ENCODE measurements at places on chromosomes 2 and 18.

DNA sequence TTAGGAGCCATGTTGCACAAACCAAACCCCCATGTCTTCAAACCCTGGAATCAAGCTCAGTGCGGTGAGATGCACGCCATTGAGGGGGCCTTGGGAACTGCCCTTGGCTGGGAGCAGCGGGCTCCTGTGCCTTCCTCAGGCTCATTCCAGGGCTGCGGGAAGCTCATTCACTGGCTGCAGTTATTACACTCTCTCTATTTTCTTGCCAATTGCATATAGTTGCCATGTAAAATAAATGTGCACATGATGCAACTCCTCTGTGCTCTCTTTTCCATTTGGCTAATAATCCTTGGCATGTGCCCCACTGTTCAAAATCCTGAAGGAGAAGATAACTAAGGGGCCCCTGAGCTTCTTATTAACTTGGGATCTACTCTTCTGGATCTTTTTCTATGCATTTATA is 74.7 kb downstream of the KCTD1 start:
- no peaks in the 10 kb centered on the region for H3K27me3 ChIP-seq
- H3K4me1 ChIP-seq: peaks cover 7% of the 10 kb centered on the region
- DNase-seq: no peak
- no peak overlapping the region for H3K4me3 ChIP-seq
- H3K27ac ChIP-seq: no peak overlapping the region
- H3K36me3 ChIP-seq: no peaks in the 10 kb centered on the region

- H3K4me3 ChIP-seq: no peak overlapping the region
- H3K27me3 ChIP-seq: no peaks in the 10 kb centered on the region
- H3K27ac ChIP-seq: no peak overlapping the region
- no peaks in the 10 kb centered on the region for H3K36me3 ChIP-seq
- H3K4me1 ChIP-seq: peaks cover 39% of the 10 kb centered on the region
Observed at GRCh38 chr2:105324732-105325131, 4.8 kb downstream of the TGFBRAP1 start.

GRCh38 chr2:237134321-237135230 is 48.9 kb downstream of the COPS8 start:
- H3K36me3 ChIP-seq: no peaks in the 10 kb centered on the region
- peak overlapping the region; percentile 83 for H3K27ac ChIP-seq
- DNase-seq: peak; percentile 86
- H3K4me3 ChIP-seq: no peak overlapping the region
- H3K27me3 ChIP-seq: no peaks in the 10 kb centered on the region

GRCh38 chr2:59936048-59936447 is 617.4 kb downstream of the BCL11A start:
- no peaks in the 10 kb centered on the region for H3K36me3 ChIP-seq
- no peak overlapping the region for H3K4me3 ChIP-seq
- no peak for DNase-seq
- H3K4me1 ChIP-seq: no peaks in the 10 kb centered on the region
- H3K27ac ChIP-seq: no peak overlapping the region
- H3K27me3 ChIP-seq: no peaks in the 10 kb centered on the region

DNA sequence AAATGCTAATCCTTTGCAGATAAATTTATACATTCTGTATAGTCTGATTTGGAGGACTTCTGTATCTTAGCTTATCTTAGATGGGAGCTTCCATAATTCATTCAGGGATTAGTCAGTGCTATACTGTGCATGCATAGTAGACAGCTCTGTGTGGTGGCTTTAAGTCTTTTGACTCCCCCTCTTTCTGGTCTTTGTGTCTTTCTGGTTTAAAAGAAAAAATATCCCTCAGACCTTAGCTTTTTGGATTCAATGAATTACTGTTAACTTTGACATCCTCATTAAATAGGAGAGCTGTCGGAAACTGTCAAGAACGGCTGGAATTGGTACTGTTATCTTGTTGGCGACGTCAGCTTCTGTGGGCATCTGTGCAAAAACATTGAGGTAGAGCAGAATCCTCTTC is 130.4 kb downstream of the SPTBN1 start:
- no peak overlapping the region for H3K4me3 ChIP-seq
- peak overlapping the region; percentile 15 for H3K27ac ChIP-seq
- H3K4me1 ChIP-seq: peaks cover 94% of the 10 kb centered on the region
- H3K36me3 ChIP-seq: no peaks in the 10 kb centered on the region

- no peak overlapping the region for H3K4me3 ChIP-seq
- no peaks in the 10 kb centered on the region for H3K36me3 ChIP-seq
- no peaks in the 10 kb centered on the region for H3K4me1 ChIP-seq
- DNase-seq: no peak
- no peaks in the 10 kb centered on the region for H3K27me3 ChIP-seq
- H3K27ac ChIP-seq: no peak overlapping the region
Observed at GRCh38 chr2:100230754-100231153, 88.4 kb upstream of the AFF3 start.

DNA sequence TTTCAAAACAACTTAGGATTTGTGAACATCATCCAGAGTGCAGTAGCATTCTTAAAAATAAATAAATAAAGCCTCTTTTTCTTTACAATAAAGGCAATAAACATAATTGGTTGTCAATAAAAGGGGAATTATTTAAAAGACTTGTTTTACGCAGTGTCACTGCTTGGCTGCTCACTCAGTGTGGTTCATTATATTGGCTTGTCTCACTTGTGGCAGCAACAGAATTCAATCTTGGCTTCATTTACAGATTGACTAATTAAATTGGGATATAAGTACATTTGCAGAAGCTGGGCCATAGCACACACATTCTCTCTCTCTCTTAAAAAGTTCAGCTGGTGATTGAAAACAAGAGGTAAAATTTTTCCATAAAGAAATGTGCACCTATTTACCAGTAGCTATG is 1027.6 kb downstream of the LRP1B start:
- H3K27me3 ChIP-seq: no peaks in the 10 kb centered on the region
- no peak overlapping the region for H3K4me3 ChIP-seq
- no peaks in the 10 kb centered on the region for H3K4me1 ChIP-seq
- DNase-seq: no peak
- H3K36me3 ChIP-seq: no peaks in the 10 kb centered on the region

GRCh38 chr2:119879502-119879901 is 119.8 kb downstream of the PTPN4 start:
- no peaks in the 10 kb centered on the region for H3K27me3 ChIP-seq
- no peak overlapping the region for H3K27ac ChIP-seq
- H3K4me1 ChIP-seq: no peaks in the 10 kb centered on the region
- no peaks in the 10 kb centered on the region for H3K36me3 ChIP-seq

DNA sequence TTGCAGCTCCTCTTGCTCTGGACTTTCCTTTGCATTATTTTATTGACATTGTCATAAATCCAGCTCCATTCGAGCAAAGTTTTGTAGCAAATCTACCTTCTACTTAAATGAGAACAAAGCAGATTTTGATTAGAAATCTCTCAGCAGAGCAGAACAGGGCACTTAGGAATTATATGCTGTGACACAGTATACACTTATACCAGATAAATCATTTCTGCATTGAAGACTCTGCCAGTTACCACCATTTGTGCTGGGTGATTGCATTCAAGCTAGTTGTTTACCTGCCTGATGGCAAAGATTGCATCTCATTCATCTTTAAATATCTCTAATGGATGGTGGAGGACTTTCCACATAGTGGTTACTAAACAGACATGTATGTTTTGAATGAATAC is 441.7 kb upstream of the HNMT start:
- DNase-seq: no peak
- H3K4me1 ChIP-seq: no peaks in the 10 kb centered on the region
- no peak overlapping the region for H3K27ac ChIP-seq
- no peaks in the 10 kb centered on the region for H3K36me3 ChIP-seq
- no peaks in the 10 kb centered on the region for H3K27me3 ChIP-seq
- H3K4me3 ChIP-seq: no peak overlapping the region

DNA sequence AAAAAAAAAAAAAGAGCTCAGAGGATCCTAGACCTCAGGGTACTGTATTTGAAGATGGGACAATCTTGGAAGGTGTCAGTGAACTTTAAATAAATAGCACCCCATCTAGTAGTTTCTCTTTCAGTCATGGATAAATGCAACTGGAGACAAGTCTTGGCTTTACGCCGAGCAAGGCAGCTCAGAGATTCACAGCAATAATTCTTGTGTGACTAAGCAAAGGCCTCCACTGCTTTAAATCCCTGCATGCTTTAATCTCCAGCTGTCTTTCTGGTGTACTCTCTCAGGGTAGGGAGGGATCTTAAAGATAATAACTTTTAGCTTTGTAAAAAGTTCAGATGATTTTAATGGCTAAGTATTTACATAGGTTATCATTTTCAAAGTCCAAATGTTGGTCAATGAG is 36.3 kb downstream of the NRXN1 start:
- DNase-seq: no peak

- H3K4me1 ChIP-seq: peaks cover 12% of the 10 kb centered on the region
- no peak for DNase-seq
- no peaks in the 10 kb centered on the region for H3K27me3 ChIP-seq
- H3K27ac ChIP-seq: no peak overlapping the region
Observed at GRCh38 chr2:234426616-234427015, 70.3 kb downstream of the ARL4C start.

DNA sequence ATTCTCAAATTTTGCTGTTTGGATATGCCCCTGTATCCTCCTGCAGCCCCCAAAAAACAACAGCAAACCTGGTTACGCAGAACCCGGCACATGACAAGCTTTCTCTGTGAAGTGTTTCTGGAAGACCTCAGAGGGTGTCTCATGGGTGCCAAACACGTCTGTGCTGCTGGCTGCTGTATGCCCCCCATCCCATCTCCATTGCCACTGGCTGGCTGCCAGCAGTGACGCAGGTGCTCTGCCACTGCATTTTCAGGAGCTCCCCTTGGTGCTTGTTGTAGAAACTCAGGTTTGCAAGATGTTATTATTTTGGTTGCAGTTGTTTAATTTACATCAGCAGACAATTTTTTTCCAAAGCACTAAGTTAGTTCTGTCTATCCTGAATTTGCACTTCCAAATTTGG is 166.4 kb upstream of the FANCL start:
- no peak overlapping the region for H3K4me3 ChIP-seq
- no peaks in the 10 kb centered on the region for H3K27me3 ChIP-seq
- no peak overlapping the region for H3K27ac ChIP-seq
- no peaks in the 10 kb centered on the region for H3K36me3 ChIP-seq
- no peaks in the 10 kb centered on the region for H3K4me1 ChIP-seq
- DNase-seq: no peak

GRCh38 chr2:22826703-22827102 is 558.3 kb upstream of the KLHL29 start:
- no peak overlapping the region for H3K27ac ChIP-seq
- no peaks in the 10 kb centered on the region for H3K36me3 ChIP-seq
- no peaks in the 10 kb centered on the region for H3K27me3 ChIP-seq
- no peak overlapping the region for H3K4me3 ChIP-seq
- no peaks in the 10 kb centered on the region for H3K4me1 ChIP-seq

- H3K27ac ChIP-seq: peak overlapping the region; percentile 20
- no peaks in the 10 kb centered on the region for H3K36me3 ChIP-seq
- DNase-seq: no peak
- no peaks in the 10 kb centered on the region for H3K27me3 ChIP-seq
- peaks cover 22% of the 10 kb centered on the region for H3K4me1 ChIP-seq
- no peak overlapping the region for H3K4me3 ChIP-seq
Observed at GRCh38 chr2:10169581-10169980, 47.0 kb downstream of the RRM2 start.

DNA sequence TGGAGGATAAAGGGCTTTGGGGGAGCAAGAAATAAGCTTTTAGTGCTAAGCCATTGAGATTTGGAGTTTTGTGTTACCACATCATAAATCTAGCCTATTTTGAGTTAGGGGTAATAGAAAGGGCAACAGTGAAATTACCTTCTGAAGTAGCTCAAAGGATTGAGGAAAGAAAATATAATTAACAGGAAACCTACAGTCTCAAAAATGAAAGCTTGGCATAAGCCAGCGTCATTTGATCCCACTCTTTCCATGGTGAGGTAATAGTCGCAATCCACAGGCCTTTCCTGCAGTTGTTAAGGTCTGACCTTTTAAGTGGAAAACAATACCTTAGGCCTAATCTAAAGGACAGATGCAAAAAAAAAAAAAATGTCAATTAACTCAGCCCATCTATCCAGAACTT is 182.7 kb downstream of the UXS1 start:
- H3K4me3 ChIP-seq: no peak overlapping the region
- H3K27me3 ChIP-seq: no peaks in the 10 kb centered on the region
- no peak overlapping the region for H3K27ac ChIP-seq

GRCh38 chr2:226905718-226906117 is 69.9 kb downstream of the RHBDD1 start:
- no peak overlapping the region for H3K4me3 ChIP-seq
- peaks cover 4% of the 10 kb centered on the region for H3K4me1 ChIP-seq
- H3K27ac ChIP-seq: no peak overlapping the region
- no peaks in the 10 kb centered on the region for H3K27me3 ChIP-seq
- H3K36me3 ChIP-seq: no peaks in the 10 kb centered on the region
- no peak for DNase-seq

DNA sequence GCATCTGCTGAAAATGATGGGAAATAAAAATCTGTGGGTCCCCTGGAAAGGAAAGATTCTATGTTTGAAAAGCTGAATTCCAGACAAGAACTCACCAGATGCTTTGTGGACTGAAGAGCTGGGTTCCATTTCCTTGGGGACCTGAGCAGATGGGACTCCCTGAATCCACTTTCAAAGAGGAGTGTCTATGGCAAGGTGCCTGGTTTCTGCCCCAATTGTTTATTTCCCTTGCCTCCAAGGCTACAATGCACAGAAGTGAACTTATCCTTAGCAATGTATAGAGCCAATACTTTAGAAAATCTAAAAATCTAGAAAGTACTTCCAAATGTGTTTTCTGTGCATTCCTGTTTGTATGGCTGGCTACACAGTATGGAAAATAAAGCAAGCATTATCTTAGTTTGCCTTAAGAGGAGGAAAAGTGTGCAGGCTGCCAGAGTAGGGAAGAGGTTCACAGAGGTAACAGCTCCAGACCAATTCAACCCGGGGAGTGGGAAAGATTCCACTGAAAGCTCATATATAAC is 420.5 kb downstream of the NRXN1 start:
- H3K36me3 ChIP-seq: no peaks in the 10 kb centered on the region
- no peaks in the 10 kb centered on the region for H3K27me3 ChIP-seq
- no peak for DNase-seq

- peaks cover 18% of the 10 kb centered on the region for H3K4me1 ChIP-seq
- H3K4me3 ChIP-seq: no peak overlapping the region
- H3K27ac ChIP-seq: no peak overlapping the region
- no peaks in the 10 kb centered on the region for H3K36me3 ChIP-seq
- H3K27me3 ChIP-seq: no peaks in the 10 kb centered on the region
- DNase-seq: no peak
Observed at GRCh38 chr2:8494151-8494550, 187.7 kb upstream of the ID2 start.

DNA sequence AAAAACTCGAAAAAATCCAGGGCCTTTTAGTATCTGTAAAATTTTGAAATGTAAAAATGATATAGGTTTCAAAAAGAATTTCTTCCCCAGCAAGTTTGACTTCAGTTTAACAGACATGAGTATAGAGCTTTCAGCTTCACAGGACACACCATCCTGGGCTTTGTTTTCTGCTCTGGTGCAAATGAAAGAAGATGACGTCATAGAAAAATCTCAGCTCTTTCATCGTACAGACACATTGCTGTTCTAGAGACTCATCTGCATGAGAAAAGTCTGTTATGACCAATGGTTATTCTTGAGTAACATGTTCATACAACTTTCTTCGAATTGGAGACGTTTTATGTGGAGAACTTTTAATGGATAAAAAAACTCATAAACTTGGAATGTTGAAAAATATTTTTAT is 111.7 kb upstream of the DYNAP start:
- no peaks in the 10 kb centered on the region for H3K27me3 ChIP-seq
- no peak for DNase-seq
- no peak overlapping the region for H3K4me3 ChIP-seq

Data from vagina (tissue), 2 donors.